ENCODE measurements at places on chromosomes 3 and 15. TPM values are rescaled to one million over a fixed set of nuclear protein-coding genes. Genes with fewer than 3 reads are reported as not detected.

DNA sequence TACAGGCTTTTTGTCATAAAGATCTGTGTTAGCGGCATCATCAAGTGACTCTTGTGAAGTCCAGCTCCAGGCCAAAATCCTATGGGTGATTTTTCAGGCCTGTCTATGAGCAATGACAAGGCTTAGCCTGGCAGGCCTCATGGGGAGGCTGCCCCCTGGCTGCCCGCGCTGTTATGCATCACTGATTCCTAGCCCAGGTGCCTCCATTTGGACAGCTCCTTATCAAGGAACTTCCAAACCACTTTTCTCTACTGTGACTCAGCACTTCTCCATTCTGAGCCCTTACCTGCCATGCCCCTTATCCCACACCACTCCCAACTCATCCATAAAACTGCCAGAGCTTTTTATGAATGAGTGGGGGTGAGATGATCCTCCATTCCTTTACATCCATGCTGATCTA lies 91.5 kb upstream of the C3orf80 start:
- peak; percentile 62 for DNase-seq

ZNF660 gene
- total RNA-seq: not detected

PRR20G gene
- total RNA-seq: not detected

DNA sequence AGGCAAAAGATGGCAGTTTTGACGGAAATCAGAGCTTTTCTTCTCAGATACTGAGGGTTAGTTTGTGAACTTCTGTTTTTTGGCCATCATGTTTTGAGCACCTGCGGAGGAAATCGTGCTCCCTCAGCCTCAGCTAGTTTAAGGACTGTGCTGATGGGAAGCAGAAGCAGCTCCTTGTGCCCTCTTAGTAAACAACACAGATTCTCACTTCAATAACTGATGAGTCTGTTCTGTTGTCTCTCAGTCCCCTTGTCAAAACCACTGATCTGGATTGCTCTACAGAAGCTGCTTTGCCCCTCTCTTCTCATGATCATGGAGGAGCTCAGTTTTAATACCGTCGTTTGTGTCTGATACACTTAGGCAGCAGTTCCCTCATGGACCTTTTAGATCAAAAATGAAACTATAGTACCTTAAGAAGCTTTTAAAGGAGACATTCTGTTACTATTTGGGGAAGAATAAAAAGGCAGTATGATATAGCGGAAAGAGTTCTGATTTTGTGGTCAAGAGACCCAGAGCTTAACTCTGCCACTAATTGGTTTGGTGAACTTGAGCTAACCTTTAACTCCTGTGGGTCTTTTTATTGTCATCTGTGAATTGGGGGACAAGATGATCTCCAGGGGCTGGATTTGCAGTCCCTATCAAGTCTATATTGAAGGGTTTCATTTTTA lies 152.6 kb downstream of the BBX start:
- DNase-seq: no peak

LCTL gene
- total RNA-seq: not detected

DNA sequence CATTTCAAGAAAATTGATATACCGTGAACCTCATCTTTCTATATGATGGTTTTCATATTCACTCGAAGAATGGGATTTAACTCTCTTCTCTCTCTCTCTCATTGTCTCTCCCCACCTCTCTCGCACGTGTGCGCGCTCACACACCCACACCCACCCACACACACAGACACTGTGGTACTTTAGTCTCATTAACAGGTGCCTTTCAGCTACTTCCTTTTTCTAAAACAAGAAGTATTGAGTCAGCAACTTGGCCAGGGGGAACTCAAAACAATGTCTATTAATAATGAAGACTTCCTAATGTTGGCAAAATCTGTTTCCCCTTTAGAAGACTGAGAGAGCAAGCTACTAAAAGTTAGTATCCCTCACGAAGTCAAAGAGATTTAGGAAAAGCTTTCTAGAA lies 150.7 kb downstream of the TMCO5A start:
- no peak for DNase-seq

GRCh38 chr3:106587551-106587950 lies 718.7 kb upstream of the CBLB start:
- no peak for DNase-seq

- DNase-seq: no peak
Measured at GRCh38 chr3:117751651-117752050, 1042.1 kb downstream of the TUSC7 start.

GRCh38 chr3:20352546-20353179 lies 166.7 kb upstream of the SGO1 start:
- no peak for DNase-seq

SMCO1 gene
- total RNA-seq: not detected

DNA sequence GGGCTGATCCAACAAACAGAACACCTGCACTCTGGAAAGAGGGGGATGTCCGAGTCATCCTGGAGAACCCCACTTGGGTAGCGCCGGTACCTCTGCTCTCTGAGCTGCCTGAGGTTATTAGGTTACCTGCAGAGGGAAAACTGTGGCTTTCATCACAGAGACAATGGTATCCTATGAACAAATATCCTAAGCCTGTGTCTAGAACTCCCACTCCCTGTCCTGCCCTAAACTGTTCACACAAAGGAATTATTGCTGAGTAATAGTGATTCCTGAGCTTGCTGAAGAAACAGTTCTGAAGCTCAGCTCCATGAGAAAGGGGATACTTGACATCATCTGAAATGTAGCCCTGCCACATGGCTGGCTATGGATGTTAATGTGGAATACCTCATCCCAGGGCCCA lies 31.9 kb upstream of the WNT5A start:
- DNase-seq: peak; percentile 64

GRCh38 chr3:44208086-44208485 lies 33.6 kb upstream of the TOPAZ1 start:
- DNase-seq: no peak

DNA sequence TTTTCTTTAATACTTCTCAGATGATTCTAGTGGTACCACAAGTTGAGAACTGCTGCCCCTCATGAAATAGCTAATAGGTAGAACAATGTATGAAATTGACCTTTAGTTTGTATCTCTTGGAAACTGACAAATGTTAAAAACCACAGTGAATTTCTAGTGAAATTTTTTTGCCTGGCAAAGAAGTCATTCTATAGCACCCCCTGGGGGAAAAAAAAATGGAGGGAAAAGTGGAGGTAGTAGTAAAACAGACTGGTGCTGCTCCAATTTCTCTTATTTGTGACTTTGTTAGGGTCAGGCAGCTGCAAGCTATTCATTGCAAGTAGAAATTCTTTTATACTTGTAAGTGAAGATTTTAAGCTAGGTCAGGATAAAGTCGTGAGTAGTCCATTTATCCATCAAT lies 605.0 kb downstream of the NLGN1 start:
- peak; percentile 50 for DNase-seq

GRCh38 chr15:92808598-92809063 lies 91.5 kb upstream of the CHD2 start:
- peak; percentile 53 for DNase-seq

- peak; percentile 92 for DNase-seq
Measured at GRCh38 chr3:192884777-192885773, 32.6 kb downstream of the MB21D2 start.

DNA sequence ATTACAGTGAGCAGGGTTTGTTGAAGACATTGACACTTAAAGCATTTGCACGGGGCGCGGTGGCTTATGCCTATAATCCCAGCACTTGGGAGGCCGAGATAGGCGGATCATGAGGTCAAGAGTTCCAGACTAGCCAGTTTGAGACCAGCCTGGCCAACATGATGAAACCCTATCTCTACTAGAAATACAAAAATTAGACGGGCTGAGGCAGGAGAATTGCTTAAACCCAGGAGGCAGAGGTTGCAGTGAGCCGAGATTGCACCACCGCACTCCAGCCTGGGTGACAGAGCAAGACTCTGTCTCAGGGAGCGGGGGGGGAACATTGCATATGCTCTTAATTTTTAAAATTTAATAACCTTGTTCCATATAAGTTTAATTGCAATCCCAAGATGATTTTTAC lies 11.9 kb downstream of the STT3B start:
- DNase-seq: no peak

DNA sequence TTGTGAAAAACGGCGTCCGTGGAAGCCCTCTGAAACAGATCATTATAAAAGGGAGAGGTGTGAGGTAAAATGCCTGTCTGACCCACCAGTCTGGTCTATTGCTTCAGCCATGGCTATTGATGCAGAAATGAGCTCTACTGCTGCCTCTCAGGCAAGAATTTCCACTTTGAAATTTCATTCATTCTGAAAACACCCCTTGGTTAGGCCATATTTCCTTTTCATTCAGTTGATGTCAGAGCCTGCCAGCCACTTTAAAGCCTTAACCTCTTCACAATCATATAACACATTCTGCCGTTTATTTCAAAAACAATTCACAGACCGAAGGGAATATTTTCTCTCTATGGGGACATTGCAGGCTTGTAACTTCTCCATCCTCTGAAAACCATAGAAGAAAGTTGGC lies 71.9 kb downstream of the FOXB1 start:
- DNase-seq: no peak

- DNase-seq: no peak
Measured at GRCh38 chr3:177764377-177764912, 567.2 kb upstream of the TBL1XR1 start.

DNA sequence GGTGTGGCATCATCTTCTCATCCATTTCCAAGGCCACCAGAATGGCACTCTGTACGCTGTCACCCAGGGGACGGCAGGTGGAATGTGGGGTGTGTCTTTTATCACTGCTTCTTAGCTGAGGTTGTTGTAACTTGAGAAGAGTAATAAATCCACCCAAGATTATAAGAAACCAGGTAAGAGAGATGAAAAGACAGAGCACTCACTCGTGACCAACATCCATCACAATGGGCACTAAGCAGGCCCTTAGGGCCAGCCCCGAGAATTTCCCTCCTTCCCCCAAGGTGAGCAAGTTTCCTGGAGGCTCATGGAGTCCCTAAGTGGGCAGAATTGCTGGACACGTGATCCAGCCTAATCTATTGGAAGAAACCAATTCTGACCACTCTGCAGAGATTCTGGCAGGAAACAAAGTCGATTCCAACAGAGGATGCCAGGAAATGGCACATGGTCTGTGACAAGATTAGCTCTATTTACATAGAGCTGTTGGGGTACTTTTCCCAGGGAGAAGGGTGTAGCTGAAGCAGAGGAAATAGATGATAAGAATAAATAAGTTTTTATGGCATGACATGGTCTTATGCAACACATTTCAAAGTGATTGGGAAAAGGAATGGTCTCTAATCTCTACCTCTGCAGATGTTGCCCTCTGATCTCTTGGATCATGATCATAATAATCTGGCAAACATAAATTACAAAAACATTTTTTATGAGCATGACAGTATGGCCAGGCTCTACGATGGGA lies 22.5 kb downstream of the SLC6A20 start:
- DNase-seq: peak; percentile 11

- peak; percentile 11 for DNase-seq
Measured at GRCh38 chr15:74317820-74318375, 49.5 kb downstream of the CYP11A1 start.

CILP gene
- not detected for total RNA-seq

DNA sequence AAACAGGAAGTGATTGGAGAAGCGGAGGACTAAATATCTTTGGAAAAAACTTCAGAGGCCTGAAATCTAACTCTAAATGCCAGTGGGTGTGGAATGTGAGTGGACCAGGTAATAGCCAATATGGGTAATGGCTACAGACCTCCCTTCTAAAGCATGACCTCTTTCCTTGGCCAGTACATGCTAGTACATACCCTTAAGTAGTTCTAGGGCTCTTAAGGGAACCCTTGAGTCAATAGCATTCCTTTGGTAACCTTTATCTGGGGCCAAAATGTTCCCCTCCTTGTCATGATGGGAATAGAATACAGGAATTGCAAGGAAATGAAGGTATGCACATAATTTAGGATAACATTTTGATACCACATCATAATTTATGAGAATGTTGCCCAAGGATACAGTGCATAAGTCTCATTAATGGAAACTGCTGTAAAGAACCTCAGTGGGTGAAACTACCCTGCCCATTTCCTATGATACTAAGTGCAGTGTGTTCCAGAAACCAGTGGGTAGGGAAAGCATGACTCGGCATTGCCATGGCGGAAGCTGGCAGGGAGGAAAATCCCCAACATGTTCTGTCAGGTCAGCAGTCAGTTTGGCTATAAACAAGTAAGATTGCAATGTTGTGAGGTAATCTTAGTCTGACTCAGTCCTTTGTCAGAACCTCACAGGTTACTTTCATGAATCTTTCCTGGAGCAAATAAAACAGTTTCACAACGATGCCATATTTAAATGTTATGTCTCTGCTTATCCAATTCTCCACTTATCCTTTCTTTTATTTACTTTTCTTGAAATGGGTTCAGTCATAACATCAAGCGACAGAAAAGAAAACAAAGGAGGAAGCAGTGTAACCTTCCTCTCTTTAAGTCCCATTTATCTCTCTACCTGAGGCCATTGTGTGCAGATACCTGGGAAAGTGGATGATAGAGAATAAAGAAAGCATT lies 23.5 kb upstream of the RAP2B start:
- DNase-seq: peak; percentile 98

- no peak for DNase-seq
Measured at GRCh38 chr3:20776286-20776685, 590.3 kb upstream of the SGO1 start.

DNA sequence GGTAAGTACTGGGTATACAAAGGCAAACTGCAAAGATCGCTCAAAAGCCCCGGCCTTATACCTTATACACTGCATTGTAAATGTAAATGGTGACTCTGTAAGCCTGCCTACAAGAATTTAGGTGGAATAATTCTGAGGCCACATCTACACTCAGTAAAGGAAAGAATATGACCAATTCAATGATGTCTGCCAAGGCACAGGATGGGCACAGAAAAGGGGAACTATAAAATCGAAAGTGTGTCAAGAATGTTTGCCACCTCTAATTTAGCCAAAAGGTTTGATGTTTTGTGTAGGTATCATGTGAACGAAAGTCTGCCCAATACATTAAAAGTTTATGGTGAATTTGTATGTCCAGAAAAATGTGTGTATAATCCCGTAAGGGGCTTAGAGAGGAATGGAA lies 96.1 kb downstream of the FOXP1 start:
- no peak for DNase-seq

- DNase-seq: no peak
Measured at GRCh38 chr3:152267831-152268554, 736 bp upstream of the MBNL1 start.

SPRED1 gene
- 39.7 TPM for total RNA-seq

All from PC-3 (cell line).